T-helper 2 cell treated with Interferon-gamma antibody and Interleukin-4, amounts not matched to agents 100 ng/mL and 5 ng/mL, for 36 hours (primary cell): ENCODE measurements at places on chromosomes 5 and 9. TPM values are rescaled to one million over a fixed set of nuclear protein-coding genes. Genes with fewer than 3 reads are reported as not detected.

NKD2 gene
- 33.6 and 34.4 TPM in 2 replicates for total RNA-seq

HTR1A gene
- not detected in 2 replicates for total RNA-seq

GPR21 gene
- total RNA-seq: 0.23 and 0.91 TPM in 2 replicates

PTTG1 gene
- 142 and 145 TPM in 2 replicates for total RNA-seq

WDR70 gene
- 32.7 and 36.8 TPM in 2 replicates for total RNA-seq

RFESD gene
- 4.7 and 4.9 TPM in 2 replicates for total RNA-seq

RGMB gene
- total RNA-seq: 0.14 and 0.48 TPM in 2 replicates

EDIL3 gene
- not detected in 2 replicates for total RNA-seq

SPATA31A5 gene
- total RNA-seq: not detected in 2 replicates

SLC36A3 gene
- total RNA-seq: not detected in 2 replicates

POU5F2 gene
- 1.3 and 1.7 TPM in 2 replicates for total RNA-seq
